ENCODE measurements at places on chromosomes 7 and 10. TPM values are rescaled to one million over a fixed set of nuclear protein-coding genes. Genes with fewer than 3 reads are reported as not detected.

DNA sequence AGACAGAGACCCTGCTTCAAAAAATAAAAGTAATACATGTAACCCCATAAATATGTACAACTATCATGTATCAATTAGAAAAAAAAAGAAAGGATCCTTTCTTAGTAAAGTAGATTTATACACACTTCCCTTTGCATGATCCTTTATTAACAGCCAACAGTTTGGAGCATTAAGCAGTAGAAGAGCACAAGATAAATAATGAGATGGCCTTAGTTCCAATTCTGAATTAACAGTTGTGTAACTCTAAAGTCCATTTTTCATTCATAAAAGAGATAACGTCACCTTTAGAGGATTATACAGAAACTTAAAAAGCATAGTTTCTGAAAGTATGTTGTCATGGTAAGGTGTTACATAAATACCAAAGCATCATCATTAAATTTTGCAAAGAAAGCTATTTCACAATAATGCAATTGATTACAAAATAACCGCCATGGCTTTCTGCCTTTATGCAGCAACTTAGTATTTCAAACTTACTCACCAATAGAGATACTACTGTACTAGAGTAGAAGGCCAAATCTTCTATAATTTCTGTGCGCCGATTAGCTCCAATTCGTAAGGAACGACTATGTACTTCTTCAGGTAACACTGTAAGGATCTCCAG is 40.3 kb downstream of the TNPO3 start:
- no peak for DNase-seq

GRCh38 chr7:46432708-46433107 is 511.6 kb upstream of the IGFBP3 start:
- no peak for DNase-seq

DNA sequence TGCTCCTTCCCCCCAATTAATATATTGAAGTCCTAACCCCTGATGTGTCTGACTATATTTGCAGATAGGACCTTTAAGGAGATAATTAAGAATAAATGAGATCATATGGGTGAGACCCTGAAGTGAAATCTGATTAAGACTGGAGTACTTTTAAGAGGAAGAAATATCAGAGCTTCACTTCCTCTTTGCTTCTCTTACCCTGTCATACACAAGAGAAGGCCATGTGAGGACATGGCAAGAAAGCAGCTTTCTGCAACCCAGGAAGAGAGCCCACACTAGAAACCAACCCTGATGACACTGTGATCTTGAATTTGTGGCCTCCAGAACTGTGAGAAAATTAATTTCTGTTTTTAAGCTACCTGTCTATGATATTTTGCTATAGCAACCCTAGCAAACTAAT is 44.2 kb downstream of the JMJD1C start:
- no peak for DNase-seq

- DNase-seq, result no peak
Observed at GRCh38 chr10:13340626-13341376, 7.3 kb downstream of the SEPHS1 start.

- no peak for DNase-seq
Observed at GRCh38 chr10:96230527-96230926, 40.8 kb downstream of the BLNK start.

DNA sequence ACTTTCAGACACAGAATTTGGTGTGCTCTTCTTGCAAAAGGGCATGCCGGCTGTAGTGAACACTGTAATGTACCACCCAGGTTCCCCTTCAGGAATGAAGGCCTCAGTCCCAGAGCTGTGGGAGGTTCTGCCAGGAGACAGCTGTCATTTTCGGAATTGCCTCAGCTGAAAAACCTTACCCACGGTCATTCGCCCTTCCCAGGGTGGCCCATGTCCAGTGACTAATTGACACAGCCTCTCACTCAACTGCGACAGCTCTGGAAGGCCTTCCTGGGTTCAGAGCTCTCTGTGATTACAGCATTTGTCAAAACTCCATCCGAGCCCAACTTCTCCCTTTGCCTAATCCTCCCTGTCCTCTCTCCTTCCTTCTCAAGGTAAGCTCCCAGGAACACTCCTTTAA is 43.7 kb upstream of the WAC start:
- no peak for DNase-seq

- no peak for DNase-seq
Observed at GRCh38 chr7:85820702-85821443, 634.0 kb upstream of the SEMA3D start.

- DNase-seq, result no peak
Observed at GRCh38 chr7:5564894-5565293, 141.3 kb upstream of the TNRC18 start.

DNA sequence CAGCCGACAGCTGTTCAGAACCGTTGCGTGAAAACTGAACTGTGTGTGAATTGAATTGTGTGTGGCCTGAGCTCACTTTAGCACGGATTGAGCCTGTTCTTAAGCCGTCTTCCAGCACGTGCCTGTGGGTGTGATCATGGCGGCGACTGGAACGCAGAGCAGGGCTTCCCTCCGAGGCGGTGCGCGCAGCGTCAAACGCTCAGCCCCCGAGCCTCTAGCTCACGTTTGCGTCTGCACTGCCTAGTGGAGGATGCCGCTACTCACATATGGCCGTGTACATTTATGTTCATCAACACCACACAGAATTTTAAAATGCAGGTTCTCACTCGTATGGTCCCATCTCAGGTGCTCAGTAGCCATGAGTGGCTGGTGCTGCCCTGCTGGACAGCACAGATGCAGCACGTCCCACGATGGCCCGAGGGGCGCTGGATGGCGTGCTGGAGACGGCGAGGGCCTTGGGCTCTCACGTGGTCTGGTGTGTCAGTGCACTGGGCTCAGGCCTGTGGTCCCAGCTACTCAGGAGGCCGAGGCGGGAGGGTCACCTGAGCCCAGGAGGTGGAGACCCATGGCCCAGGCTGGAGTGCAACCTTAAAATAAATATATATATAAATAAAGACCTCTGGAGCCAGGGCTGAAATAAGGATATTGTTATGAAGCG is 22.0 kb downstream of the SUN1 start:
- no peak for DNase-seq

DNA sequence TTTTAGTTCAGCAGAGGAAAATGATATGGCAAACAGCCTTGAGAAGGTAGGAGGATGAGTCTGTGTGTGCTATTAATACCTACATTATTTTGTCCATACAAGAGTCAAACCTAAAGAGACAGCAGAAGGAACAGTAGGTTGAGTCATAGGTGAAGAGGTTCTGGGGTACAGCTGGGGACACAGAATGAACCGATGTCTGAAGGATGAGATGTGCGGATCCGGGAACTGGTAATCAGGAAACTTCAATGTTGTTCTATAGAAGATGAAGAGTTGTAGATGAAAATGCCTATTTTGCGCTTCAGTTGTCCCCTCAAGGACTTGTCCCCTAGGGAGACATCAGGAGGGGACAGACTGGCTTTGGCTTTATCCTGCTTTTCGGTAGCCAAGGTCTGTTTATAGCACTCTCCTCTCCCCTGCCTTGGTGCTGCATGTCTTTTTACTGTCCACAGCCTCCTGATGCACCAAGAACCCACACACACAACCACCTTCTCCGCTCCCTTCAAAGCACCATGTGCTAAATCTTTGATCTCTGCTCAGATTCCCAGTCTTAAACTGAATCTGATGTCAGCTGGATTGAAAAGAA is 94.6 kb downstream of the GNAT3 start:
- DNase-seq, result no peak

NOBOX gene
- not detected for polyA plus RNA-seq

MYH16 gene
- polyA plus RNA-seq, result not detected

LDB3 gene
- polyA plus RNA-seq, result 0.92 TPM

PLEKHS1 gene
- 0.18 TPM for polyA plus RNA-seq

KLF6 gene
- 65.0 TPM for polyA plus RNA-seq

NME8 gene
- polyA plus RNA-seq, result 0.26 TPM

INMT gene
- 2.0 TPM for polyA plus RNA-seq

Measured in right renal pelvis (tissue), 4 donors.